Activated CD8-positive, alpha-beta memory T cell treated with anti-CD3 and anti-CD28 coated beads, Interleukin-2, amount 50 U/mL, for 48 hours (primary cell): ENCODE measurements at places on chromosomes 4 and X.

GRCh38 chr4:28250646-28251045 lies 1390.0 kb downstream of the STIM2 start:
- DNase-seq, result no peak

- no peak for DNase-seq
Observed at GRCh38 chr4:109614015-109614414, 54.0 kb downstream of the MCUB start.

- no peak for DNase-seq
Observed at GRCh38 chrX:135513130-135513515, 7.3 kb upstream of the INTS6L start.

GRCh38 chr4:4677556-4678522 lies 136.0 kb upstream of the STX18 start:
- DNase-seq, result no peak

- no peak for DNase-seq
Observed at GRCh38 chr4:176968094-176968493, 175.4 kb upstream of the VEGFC start.

- DNase-seq, result no peak
Observed at GRCh38 chr4:85570388-85570787, 95.4 kb downstream of the ARHGAP24 start.

DNA sequence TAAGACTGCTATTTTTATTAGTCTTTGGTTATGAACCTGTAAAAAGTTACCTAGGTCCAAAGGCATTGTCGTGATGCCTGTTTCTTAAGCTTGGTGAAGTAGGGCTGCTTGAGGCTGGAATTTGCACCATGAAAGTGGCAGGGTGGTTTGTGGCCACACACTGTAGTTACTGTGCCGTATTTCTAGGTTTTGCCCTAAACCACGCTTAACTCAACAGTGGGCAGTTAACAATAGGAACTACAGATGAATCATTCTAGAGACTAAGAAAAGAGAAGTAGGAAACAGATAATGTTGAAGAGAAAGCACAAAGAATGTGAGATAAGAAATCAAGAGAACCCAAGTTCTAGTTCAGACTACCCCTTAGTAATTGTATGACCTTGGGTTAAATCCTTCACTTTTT lies 11.5 kb downstream of the ETNPPL start:
- DNase-seq, result no peak

- no peak for DNase-seq
Observed at GRCh38 chrX:153522259-153522658, 4.8 kb downstream of the ATP2B3 start.

DNA sequence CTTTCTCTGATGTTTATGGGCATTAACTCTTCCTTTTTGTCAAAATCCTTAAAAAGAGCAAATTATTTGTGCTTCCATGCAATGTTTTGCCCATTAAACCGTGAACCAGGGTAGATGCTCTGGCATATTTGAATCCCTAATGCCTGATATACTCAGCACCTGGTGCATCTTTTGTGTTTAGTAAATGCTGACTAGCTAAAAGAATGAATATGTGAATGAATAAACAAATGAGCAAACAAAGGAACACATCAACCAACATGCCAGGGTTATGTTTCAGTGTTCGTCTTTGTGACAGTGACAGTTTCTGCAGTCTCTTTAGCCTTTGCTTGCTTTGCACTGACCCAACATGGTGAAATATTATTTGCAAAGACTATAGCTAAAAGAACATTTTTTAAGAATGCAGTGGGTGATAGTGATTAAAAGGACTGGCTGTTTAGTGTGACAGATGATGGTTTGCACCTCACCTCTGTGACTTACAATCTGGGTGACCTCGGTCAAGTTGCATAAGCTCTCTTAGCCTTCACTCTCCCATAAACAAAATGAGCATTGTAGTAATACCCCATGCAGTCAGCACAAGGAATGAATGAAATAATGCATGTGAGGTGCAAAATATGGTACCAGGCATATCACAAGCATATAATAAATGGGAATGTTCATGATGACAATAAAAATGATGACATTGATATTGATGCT lies 29.5 kb downstream of the SMPX start:
- DNase-seq, result no peak

DNA sequence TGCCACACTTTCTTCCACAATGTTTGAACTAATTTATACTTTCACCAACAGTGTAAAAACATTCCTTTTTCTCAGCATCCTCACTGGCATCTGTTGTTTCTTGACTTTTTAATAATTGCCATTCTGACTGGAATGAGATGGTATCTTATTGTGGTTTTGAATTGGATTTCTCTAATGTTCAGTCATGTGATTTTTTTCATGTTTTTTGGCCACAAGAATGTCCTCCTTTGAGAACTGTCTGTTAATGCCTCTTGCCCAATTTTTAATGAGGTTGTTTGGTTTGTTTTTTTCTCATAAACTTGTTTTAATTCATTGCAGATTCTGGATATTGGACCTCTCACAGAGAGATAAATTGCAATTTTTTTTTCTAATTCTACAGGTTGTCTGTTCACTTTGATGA lies 1195.2 kb downstream of the TECRL start:
- no peak for DNase-seq

- DNase-seq, result no peak
Observed at GRCh38 chr4:75513526-75514130, 575 bp downstream of the RCHY1 start.

GRCh38 chr4:176302283-176303275 lies 17.2 kb upstream of the SPCS3 start:
- no peak for DNase-seq

DNA sequence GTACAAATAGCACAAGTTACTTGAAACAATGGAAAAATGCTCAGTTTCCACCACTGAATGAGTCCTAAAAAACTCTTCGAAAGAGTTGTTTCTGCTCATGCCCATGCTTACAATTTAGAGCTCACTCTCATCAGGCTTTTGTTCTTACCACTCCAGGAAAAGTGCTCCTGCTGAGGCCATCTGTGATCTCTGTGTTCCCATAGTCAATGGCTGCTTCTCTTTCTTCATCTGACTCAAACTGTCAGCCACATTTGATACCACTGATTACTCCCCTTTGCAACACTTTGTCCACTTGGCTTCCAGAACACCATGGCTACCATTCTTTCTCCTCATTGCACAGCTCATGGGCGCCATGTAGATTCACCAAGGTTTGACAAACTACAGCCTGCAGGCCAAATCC lies 80.0 kb upstream of the SLC34A2 start:
- no peak for DNase-seq

- no peak for DNase-seq
Observed at GRCh38 chr4:177862541-177863176, 420.4 kb upstream of the AGA start.

DNA sequence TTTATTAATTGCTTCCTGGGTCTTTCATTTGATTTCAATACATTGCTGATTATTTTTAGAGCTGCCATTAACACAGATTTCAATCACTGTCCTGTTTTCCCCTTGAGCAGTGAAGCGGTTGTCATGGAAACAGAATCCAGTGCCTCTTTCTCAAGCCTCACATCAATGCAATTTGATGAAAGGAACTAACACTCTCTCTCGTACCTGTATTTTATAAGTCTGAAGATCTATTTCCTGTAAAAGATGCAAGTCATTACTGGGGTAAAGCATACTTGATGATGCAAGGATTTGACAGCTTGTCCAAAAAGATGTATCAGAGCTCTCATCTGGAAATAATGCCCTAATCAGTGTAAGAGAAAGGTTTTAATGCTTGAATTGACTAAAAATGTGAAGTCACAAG lies 17.9 kb upstream of the GASK1B start:
- DNase-seq, result no peak

- DNase-seq, result no peak
Observed at GRCh38 chr4:74407891-74408290, 37.0 kb upstream of the AREG start.

DNA sequence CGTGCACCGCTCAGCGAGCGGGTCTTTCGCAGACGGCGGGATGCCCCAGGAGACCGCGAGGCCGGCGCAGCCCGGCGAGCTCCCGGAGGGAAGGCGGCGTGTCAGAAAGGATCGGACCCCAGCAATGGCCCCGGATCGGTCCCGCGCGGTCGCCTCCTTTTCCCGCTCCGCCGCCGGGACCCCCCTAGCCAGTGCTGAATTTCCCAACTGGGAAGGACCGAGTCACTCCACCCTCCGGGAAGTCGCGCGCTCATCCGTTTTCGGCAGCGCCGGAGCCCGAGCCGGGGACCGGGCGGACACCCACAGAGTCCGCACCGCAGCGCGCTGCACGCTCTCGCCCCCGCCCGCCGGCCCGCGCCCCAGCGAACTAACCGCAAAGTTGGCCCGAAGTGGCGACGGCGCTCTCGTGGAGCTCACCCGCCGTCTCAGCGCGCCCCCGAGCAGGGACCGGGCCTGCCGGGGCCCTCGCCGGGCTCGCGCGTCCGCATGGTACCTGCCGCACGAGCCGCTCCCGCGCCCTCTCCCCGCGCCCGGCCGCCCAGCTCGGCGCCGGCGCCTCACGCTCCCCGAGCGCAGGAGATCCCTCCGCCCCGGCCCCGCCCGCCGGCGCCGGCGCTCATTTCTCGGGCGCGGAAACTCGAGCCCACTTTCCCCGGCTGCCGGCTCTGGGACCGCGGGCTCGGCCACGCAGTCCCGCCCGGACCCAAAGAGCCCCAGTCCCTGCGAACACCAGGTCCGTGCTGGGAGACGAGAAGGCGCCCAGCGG lies at the start of gene FAT1:
FAT1 (minus strand) TSS at position 565 of the 766 bp plus-strand sequence. CDS start 14,029 bp downstream, outside the sequence.
- peak; percentile 50 for DNase-seq

GRCh38 chr4:48722509-48723446 lies 57.3 kb downstream of the FRYL start:
- no peak for DNase-seq

GRCh38 chr4:41611124-41611838 lies 73.3 kb downstream of the LIMCH1 start:
- no peak for DNase-seq

DNA sequence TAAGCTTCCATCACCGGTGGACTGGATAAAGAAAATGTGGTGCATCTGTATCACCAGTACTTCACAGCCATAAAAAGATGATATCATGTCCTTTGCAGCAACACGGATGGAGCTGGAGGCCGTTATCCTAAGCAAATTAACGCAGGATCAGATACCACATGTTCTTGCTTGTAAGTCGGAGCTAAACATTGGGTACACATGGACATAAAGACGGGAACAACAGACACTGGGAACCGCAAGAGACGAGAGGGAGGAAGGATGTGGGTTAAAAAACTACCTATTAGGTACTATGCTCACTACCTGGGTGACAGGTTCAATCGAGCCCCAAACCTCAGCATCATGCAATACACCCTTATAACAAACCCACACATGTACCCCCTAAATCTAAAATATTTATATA lies 16.3 kb upstream of the IDS start:
- DNase-seq, result no peak

DNA sequence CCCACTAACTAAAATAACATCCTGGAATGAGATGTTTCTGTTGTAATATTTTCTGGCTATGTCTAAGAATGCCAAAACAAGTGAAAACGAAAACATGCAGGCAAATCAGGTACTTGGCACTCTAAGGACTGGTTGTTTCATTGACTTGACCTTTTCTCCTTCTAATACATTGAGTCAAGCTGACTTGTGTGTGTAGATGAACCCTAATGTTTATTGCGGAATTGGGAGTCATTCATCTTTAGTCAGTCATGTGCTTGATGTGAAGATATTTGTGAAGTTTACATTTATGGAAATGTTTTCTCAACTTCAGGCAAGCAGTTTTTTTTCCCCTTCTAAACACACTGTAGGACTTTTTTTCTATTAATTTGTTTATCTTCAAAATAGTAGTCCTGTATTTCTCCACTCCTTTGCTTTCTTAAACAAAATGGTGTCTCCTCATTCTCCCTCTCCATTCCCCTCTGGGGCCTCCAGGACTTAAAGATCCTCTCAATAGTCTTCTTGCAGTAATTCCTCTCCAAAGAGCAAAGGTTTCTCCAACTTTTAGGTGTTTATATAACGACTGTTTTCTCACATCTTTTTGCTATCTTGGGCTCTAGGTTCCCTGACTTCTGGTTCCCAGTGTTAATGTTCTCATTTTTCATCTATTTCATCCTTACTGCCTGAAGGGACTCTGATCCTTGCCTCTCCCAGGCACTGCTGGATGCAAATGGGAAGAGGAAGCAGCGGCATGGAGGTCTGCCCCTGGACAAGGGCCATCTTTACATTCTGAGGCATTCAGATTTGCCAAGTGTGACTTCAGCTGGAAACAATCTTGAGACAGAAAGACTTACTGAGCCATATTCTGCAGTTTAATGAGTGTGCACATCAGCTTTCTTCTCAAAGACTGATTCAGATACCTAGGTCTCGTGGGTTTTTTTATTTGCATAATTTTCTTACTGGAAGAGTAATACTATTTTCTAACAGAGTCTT lies 166.4 kb downstream of the ARHGAP6 start:
- DNase-seq, result no peak

DNA sequence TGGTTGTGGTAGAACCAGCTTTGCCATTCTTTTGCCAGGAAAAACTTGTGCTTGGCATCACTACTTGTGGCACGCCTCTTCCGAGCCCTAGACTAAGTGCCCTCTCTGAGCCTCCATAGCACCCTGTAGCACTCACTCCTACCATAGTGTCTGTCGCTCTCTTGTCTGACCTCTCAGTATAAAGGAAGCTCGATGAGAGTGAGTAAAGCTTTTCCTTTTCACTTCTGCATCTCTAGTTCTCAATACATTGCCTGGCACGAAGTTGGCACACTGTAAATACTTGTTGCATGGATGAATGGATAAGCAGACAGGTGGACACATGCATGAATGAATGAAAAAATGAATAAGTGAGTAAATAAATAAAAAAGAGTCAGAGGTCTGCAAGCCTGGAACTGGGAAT lies 48.3 kb downstream of the TLR10 start:
- no peak for DNase-seq

GRCh38 chrX:40167850-40168479 lies 70.2 kb upstream of the BCOR start:
- DNase-seq, result no peak

DNA sequence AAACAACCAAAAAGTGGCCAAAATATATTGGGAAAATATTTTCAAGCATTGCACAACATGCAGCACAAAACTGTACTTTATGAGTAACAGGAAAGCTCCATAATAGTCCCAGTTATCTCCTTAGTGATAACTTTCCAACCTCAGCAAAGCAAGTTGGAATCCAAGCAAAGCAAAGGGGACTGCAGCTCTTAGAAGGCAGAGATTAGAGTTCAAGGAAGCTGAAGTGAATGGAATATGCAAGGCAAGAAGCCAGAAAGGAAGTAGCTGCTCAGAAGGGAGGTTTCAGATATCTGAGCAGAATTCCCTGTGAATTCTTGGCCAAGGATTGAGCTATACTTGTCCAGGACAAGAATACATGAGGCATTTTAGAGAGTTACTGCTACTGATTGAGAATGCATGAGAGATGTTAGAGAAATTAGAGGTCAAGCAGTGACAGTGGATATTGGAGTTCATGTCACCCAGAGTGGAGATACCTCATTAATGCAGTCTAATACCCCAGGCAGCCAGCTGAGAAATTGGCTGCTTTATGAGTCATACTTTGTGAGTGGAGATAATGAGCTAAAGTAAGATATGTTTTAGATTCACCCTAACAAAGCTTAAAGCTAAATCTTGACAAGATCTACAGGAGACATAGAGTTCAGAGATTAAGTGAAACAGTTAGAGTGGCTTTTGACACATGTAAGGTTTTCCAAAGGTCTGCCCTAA lies 102.8 kb downstream of the INPP4B start:
- DNase-seq, result no peak

- no peak for DNase-seq
Observed at GRCh38 chrX:119685225-119686066, 7.5 kb downstream of the SEPTIN6 start.
